Activated naive CD4-positive, alpha-beta T cell (primary cell): ENCODE measurements at places on chromosomes 16 and 17.

DNA sequence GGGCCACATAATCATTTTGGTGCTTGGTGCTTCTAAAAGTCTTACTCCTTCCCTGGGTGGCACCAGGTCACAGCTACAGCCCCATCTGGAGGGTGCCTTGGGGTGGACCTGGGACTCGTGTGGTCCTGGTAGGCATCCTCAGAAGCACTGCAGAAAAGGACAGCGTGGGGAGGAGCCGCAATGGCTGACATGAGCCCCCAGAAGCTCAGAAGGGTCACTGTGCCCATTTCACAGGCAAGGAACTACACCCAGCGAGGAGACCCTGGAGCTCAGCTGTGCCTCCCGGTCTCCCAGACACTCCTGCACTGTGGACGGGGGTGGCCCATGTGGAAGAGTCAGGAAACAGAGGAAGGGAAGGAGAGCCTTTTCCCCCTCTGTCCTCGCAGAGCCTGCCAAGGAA, 26.4 kb downstream of the C17orf100 start:
- DNase-seq: no peak

GRCh38 chr17:38417210-38417951, 10.9 kb upstream of the ARHGAP23 start:
- no peak for DNase-seq

DNA sequence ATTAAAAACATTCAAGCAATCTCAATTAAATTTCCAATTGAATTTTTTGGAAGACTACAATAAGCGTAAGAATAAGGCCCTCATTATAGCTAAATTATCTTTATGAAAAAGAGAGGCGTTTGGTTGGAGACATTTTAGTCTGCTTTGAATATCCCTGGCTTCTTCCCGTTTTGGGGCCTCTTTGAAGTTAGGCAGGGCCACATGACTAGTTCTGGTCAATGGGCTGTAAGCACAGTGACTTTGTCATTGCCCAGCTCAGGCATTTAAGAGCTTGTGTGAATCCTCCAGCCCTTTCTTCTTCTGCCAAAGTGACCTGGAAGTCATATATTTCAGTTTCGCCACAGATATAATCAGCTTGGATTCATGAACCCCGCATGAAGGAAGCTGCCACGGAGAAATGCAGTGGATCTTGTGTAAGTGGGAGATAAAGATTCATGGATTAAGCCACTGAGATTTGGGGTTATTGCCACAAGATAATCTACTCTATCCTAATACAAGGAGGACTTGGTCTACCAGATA, 21.7 kb upstream of the UBTF start:
- DNase-seq: no peak

GRCh38 chr17:42005166-42005565, 12.1 kb downstream of the DNAJC7 start:
- no peak for DNase-seq

- no peak for DNase-seq
These were observed 361.2 kb downstream of the SEC14L1 start for GRCh38 chr17:77501751-77502625.

GRCh38 chr17:28570716-28571360, 486 bp downstream of the PIGS start:
- no peak for DNase-seq

DNA sequence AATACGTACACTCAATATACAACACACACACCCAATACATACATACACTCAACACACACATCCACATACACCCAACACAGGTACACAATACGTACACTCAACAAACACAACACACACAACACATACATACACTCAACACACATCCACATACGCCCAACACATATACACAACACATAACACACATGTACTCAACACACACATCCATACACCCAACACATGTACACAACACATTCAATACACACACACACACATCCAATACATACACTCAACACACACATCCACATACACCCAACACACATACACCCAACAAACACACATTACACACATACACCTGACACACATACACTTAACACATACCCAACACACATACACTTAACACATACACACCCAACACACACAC, 95.9 kb downstream of the CCDC182 start:
- DNase-seq: no peak

DNA sequence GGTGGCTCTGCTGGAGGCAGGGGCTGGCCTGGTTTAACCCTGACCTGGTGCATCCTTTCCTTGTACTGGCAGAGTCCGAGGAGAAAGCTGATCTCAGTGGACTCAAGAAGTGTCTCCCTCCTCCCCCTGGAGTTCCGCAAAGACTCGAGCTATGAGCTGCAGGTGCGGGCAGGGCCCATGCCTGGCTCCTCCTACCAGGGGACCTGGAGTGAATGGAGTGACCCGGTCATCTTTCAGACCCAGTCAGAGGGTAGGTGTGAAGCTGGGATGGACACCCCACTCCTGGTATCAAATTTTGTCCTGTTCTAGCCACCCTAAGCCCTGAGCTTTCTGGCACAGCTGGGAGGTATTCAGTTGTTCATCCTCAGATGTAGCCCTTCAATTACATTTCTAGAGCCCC, 42.5 kb downstream of the IL21R start:
- DNase-seq: no peak

DNA sequence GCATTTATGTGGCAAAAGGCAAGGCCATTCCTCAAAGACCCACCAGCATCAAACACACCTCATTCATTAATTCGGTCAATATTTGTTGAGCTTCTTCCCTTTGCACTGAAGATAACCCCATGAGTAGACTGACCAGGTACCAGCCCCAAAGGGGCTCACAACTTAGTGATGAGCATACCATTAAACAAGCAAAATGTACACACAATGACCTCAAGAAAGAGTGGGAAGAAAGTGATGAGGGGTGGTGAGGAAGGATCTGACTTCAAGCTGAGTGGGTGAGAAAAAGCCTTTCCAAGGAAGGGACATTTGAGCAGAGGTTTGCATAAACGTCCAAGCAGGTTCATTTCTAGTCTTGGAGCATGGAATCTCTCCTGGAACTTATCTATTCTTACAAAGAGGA, 562.5 kb downstream of the TOX3 start:
- no peak for DNase-seq

- DNase-seq: no peak
These were observed 6.9 kb downstream of the DEXI start for GRCh38 chr16:10935226-10935915.

DNA sequence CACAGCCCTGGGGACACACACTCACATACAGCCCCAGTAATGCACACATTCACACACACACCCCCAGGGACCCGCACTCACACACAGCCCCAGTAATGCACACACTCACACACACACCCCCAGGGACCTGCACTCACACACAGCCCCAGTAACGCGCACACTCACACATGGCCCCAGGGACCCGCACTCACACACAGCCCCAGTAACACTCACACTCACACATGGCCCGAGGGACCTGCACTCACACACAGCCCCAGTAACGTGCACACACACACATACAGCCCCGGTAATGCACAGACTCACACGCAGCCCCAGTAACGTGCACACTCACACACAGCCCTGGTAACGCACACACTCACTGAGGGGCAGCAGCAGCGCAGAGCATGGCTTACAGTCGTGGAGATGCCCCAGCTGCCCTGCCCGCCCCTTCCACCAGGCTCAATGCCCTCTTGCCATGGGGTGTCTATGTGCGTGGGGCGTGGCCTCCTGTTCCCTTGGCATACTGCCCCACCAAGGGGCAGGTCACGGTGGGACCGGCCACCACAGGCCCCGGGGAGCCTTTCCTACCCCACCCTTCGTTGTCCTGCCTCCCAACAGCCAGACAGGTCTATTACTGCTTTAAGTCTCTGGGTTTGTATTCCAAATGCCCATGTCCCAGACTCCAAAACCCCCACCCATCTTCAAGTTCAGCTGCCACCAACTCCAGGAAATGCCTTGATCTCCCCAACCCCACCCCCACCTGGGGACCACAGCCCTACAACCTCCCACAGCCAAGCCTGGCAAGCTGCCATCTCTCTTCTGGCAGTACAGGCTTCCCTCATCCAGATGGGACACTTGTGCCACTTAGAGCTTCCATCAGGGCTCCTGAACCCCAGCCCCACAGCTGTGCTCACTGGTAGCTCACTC, 2.7 kb downstream of the CCDC102A start:
- no peak for DNase-seq

DNA sequence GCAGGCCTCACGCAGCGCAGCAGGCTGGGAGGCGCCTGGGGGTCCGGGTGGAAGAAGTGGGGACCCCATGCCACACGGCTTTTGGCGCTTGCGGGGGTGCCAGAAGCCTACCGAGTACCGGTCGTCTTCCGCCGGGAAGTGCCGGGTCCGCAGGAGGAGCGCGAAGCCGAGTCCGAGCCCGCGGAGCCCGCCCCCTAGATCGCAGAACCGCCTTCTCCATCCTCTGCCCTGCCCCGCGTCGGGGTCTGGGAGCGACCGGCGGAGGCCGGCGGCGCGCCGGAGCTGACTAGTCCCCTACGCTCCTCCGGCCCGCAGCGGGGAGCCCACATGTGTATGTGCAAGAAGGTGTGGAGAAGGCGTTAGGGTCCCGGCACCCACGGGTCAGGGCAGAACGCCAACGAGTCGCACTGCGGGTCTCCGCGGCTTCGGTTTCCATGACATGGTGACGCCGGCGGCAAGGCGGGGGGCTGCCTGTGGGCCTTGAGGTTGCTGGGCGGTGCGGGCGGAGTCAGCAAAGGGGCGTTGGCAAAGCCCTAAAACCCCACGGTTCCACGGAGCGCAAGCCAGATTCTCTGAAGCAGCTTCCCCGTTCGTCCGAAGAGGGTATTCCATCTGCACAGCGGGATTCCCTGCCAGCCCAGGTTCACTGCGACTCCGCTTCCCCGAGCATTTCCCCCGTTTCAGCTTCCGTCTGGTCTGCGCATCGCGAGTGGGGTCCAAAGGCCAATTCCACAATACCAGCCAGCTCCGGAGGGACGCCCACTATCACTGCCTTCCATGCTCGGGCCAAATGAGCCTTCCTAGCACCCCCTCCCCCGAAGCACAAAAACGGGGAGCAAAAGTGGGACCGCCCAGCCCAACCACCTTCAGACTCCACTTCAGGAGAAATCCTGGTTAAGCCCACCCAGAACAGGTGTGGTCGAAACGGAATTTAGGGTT, 2.3 kb upstream of the LHX1 start:
- no peak for DNase-seq

GRCh38 chr17:76734080-76734840, 2.9 kb downstream of the SRSF2 start:
- no peak for DNase-seq

GRCh38 chr16:2896480-2897010, 13.5 kb downstream of the FLYWCH2 start:
- no peak for DNase-seq

GRCh38 chr17:37176723-37177122, 199.1 kb upstream of the C17orf78 start:
- DNase-seq: no peak

GRCh38 chr16:67268136-67268579, 11.2 kb upstream of the PLEKHG4 start:
- DNase-seq: no peak

GRCh38 chr17:65173284-65173793, 36.2 kb downstream of the RGS9 start:
- DNase-seq: peak; percentile 38

DNA sequence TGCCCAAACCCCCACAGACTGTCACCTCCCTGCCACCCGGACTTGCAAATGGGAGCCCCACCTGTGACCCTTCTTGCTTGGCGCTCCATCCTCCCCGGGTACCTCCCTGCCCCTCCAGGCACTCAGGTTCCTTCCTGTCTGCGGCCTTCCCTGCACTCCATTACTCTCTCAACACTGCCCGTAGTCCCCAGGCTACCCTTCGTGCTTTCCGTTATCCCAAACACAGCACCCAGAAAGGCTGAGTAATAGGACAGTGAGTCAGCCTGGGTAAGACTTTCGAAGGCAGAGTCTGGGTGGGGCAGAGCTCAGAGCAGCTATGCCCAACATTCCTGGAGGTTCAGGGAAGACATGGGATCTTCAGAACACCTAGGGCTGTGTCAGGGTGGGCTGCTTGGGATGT, 16.6 kb upstream of the C16orf74 start:
- DNase-seq: no peak

DNA sequence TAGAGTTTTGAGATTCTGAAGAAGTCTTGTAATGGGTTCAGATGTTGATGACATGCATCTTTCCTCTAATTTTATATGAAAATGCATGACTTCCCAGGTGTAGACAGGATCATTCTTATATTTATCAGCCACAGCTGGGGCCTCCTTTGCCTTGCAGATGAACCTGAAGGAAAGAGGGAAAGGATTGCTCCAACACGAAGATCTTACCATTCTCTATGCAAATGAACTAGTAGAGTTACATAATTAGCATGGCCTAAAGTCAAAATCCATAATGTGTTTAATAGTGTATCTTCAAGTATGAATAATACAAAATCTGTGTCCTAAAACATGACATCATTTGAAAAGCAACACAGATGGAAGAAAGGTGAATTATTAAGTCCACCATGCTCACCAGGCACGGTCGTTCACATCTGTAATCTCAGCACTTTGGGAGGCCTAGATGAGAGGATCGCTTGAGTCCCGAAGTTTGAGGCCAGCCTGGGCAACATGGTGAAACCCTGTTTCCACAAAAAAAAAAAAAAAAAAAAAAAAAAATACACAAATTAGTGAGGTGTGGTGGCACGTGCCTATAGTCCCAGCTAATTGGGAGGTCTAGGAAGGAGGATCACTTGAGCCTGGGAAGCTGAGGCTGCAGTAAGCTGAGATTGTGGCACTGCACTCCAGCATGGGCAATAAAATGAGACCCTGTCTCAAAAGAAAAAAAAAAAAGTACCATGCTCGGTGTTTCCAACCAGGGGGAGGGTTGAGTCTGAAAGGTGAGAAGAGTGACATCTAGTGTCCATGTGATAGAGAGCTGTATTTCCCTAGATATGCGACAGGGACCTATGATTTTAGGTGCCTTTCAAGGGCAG, 6.3 kb downstream of the VWA3A start:
- DNase-seq: no peak

DNA sequence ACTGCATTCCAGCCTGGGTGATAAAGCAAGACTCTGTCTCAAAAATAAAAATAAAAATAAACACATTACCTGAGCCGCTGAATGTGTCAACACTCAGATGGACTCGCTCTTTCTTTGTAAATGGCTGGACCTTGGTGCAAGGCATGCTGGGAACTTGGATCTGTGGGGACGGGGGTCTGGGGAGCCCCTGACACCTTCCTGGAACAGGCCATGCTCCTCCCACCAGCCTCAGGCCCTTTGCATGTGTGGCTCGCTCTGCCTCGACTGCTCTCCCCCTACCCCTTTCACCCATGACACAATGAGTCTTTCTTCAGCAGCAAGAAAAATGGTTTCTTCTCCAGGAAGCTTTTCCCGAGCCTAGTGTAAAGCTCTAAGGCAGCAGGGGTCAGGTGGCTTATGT, 94.0 kb upstream of the CDH5 start:
- no peak for DNase-seq
